ENCODE measurements at places on chromosomes 5 and 9.

DNA sequence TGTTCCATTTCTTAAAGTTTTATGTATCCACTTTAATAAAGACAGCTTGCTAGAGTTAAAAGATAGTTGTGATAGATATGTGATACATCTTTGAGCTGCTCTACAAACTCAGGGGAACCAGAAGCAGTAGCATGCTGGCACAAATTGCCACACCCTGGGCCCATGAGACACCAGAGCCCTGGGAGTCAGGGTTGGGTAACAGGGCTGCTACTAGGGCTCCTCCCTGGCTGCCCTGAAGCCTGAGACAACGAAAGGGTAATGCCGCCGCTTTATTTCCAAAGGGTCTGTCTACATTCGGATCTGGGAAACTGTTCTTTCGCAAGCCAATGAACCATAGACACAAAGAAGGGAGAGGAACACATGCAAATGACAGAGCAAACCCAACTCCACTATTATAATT lies 29.2 kb downstream of the PTPN3 start:
- no peak for DNase-seq

DNA sequence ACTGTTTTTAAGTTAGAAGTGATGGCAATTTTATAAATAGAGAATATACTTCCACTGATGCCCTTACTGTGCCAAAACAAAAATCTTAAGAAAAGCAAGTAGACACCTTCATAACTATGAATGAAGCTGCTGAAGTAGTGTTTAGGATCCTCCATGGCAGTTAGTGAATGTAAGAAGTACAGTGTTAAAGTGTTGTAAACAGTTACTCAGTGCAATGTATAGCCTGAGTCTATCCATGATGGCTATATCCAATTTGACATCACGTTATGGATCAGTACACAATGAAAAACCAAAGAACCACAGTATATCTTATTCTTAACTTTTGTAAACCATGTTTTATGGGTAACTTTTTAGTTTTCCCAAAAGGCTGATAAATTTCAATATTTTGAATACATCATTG lies 7.1 kb downstream of the CCNG1 start:
- DNase-seq = no peak

GRCh38 chr9:135525241-135526088 lies 4.2 kb downstream of the LCN1 start:
- DNase-seq = no peak

GRCh38 chr5:133843911-133844310 lies 124.5 kb downstream of the C5orf15 start:
- no peak for DNase-seq

DNA sequence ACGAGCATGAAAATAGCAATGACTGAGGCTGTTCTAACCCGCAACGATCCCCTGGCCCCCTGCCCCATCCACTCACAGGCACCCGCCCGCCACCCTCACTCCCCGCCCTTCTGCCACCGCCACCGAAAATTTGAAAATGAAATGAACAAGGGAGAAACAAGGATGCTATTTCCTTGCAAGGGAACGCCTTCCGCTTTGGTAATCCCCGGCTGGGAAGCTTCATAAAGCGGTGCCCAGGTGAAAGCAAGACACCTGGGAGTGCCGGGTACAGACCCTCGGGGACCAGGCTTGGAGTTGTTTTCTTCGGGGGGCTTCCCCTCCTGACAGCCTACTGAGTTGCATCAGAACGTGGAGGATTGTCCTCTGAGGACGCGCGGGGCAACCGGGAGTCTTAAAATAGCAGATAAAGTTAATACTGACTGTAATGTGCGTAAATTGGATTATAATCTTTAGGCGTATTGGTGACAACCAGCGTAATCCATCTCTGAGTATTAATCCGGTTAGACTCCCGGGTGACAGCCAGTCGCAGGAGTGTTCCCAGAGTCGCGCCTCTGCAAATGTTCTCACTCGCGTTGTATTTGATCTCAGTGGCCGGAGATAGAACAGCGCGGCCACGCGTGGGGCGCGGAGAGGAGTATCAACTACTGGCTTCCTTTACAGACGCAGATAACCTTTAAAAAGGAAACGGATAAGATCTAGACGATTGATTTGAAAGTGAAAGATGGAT lies 885 bp upstream of the MLLT3 start:
- no peak for DNase-seq

- DNase-seq = no peak
These were observed 9.4 kb upstream of the NFIB start for GRCh38 chr9:14323083-14323971.

- DNase-seq = no peak
These were observed 28.6 kb upstream of the SLC6A19 start for GRCh38 chr5:1172670-1173404.

- no peak for DNase-seq
These were observed 233.9 kb downstream of the TLR4 start for GRCh38 chr9:117938086-117938485.

DNA sequence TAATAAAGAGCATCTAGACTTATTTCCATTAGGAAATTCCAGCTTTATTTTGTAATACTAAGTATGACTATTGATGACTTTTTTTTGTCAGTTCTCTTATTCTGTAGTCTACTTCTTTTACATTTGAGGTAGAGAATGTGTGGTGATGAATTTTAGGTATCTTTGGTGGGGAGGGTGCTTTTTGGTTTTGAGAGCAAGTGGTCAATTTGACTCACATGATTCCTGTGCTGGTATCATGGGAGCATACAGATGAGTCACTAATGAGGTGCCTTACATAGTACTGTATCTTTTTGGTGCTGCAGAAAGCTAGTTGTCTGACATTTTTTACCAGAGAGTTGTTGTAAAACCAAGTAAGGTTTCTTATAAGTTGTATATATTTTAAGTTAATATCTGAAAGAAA lies 35.3 kb downstream of the ERBIN start:
- no peak for DNase-seq

Data from fibroblast of skin of left biceps (primary cell).